Activated T-helper 2 cell treated with anti-CD3 and anti-CD28 coated beads, Interferon-gamma antibody, Interleukin-2, Interleukin-4, amounts not matched to agents 10 μg/mL and 5 μg/mL and 100 μg/mL, durations not matched to agents 14 hours and 24 hours and 36 hours (primary cell): ENCODE measurements at places on chromosomes 13 and 19. TPM values are rescaled to one million over a fixed set of nuclear protein-coding genes. Genes with fewer than 3 reads are reported as not detected.

DNA sequence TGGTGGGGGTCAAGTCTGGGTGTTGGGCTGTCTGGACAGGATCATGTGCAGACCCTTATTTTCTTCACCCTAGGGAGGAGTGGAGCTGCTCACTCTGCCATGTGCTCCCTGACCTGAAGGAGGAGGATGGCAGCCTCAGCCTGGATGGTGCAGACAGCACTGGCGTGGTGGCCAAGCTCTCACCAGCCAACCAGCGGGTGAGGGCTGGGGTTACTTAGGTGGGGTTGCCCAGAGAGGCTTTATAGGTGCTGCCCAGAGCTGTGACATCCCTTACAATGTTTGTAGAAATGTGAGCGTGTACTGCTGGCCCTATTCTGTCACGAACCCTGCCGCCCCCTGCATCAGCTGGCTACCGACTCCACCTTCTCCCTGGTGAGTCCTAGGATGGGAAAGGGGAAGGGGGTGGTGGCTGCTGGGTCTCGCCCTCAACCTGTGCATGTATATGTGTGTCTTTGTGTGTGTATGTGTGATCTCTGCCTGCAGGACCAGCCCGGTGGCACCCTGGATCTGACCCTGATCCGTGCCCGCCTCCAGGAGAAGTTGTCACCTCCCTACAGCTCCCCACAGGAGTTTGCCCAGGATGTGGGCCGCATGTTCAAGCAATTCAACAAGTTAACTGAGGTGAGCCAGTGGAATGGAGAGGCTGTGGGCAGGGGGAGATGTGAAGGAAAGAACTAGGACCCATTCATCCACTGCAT is 5.1 kb downstream of the CHMP2A start:
- no peak for DNase-seq

DNA sequence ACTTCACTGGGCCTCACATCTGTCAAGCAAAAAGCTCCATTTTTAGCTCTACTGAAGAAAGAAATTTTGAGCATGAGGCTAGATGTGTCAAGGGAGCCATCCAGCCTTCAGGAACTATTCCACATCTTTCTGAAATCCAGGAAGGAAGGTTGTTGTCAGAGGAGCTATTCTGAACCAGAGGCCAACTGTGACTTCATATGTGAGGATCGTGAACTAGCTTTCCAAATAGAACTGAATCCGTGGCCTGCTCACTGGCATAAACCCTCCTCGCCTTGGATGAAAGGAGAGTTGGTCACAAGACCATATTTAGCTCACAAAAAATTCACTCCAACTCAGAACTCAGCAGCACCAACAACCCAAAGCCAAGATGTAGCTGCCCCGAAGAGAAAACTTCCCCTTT is 195.8 kb downstream of the FOXO1 start:
- DNase-seq: no peak

DNA sequence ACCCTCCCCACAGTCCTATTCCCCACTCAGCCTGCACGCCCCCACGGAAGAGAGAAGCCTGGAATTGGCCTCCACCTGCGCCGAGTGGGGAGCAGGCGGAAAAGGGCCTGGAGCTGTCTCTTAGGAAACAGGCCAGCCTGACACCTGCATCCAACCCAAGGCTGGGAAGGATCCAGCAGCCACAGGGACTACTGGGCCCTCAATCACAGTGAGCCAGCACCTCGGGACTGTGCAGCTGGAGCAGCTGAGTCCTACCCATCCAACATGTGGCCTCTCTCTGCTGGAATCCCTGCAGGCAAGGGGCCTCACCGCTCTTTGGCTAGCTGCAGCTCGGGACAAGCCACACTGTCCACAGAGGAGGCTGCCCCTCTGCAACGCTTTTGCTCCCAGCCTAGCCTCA is 8.3 kb upstream of the EPHX3 start:
- no peak for DNase-seq

TEKTIP1 gene
- 2.0 and 2.5 TPM in 2 replicates for total RNA-seq
